B cell (primary cell): ENCODE measurements at places on chromosomes 12 and 14.
A peak's percentile ranks its signal among the peaks of the same experiment; 100 is the strongest.

GRCh38 chr12:125071456-125071855, 6.2 kb downstream of the AACS start:
- no peak for DNase-seq

DNA sequence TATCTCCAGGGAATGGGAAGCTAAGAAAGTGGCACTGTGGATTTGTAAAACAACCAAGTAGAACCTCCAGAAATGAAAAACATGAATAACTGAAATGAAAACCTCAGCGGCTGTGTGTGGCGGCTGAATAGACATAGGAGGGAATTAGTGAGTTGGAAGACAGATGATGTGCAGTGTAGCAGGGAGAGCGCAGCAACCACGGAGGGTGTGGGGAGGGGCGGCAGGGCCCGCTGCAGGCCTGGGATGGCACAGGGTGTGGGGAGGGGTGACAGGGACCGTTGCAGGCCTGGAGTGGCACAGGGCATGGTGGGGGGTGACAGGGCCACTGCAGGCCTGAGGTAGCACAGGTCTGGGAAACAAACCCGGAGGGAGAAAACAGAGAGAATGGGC, 51.1 kb downstream of the BEGAIN start:
- DNase-seq: no peak

- no peak for DNase-seq
These were observed 912.7 kb upstream of the LRFN5 start for GRCh38 chr14:40694023-40694422.

- DNase-seq: no peak
These were observed 1.3 kb downstream of the TMEM233 start for GRCh38 chr12:119594772-119595445.

DNA sequence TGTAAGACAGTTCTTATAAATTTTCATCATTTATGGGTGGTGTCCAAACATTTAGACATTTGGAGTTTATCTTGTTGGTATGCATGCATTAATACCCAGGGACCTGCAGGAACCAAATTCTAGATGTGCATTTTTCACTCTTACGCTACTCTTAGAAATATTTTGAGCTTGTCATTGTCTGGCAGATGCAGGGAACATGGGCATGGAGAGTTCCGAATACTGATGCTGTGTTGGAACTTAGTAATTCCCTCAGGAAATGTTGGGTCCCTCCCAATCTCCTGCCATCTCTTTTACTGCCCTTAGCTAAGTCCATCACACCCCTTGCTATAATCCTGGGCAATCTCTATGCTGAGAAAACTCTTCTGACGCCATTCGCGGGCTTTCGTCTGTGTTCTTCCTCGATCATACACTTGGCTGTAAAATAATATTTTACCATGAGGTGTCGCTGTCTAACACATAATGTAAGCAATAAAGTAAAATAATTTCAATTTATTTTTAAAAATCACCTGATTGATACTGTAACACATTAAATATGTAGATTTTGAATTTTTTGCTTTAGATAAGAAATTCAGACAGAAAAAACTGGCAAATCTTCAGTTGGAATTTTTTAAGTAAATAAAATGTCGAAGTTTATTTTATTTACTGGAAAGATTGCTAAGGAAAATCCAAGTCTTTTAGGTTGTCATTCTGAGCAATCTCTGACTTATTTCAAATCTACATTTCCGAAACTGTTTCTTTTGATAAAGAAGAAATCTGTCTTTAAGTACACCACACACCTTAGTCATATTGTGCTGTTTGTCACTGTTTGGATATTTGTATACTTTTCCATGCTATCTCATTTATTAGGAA, 304.1 kb upstream of the SSTR1 start:
- DNase-seq: no peak

DNA sequence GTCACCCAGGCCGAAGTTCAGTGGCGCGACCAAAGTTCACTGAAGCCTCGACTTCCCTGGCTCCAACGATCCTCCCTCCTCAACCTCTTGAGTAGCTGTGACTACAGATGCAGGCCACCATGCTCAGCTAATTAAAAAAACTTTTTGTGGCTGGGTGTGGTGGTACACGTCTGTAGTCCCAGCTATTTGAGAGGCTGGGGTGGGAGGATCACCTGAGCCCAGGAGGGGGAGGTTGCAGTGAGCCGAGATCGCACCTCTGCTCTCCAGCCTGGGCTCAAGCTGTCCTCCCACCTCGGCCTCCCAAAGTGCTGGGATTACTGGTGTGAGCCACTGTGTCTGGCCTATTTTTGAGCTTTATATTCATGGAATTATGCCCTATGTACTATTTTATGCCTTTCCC, 18.1 kb upstream of the RAD52 start:
- no peak for DNase-seq

DNA sequence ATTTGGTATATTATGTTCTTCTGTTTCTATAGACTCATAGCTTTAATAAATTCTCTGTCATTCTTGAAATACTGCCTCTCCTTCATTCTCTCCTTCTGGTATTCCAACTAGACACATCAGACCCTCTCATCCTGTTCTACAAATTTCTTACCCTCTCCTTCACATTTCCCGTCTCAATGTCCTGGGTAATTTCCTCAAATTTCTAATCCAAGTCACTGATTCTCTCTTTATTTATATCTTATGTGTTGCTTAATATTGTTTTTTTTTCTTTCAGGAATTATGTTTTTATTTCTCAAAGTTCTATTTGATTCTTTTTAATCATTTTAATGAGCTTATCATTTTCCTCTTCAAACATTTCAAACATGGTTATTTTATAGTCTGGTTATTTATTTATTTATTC, 94.0 kb downstream of the RALGAPA1 start:
- DNase-seq: no peak

DNA sequence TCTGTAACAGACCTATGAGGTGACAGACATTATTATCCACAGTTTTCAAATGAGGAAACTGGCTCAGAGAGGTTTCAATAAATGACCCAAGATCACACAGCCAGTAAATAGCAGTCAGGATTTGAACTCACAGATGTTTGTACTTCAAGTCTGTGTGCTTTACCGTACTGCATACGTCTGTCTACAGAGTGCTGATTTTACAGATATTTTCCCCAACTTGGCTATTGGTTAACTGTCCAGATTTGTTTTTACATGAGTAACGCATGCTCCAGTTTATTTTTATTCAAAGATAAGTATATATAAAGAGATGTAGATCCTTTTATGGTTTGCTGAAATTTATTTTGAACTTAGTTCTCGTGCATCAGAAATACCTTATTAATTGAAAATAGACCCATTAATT, 65.7 kb upstream of the SLC38A2 start:
- DNase-seq: no peak

DNA sequence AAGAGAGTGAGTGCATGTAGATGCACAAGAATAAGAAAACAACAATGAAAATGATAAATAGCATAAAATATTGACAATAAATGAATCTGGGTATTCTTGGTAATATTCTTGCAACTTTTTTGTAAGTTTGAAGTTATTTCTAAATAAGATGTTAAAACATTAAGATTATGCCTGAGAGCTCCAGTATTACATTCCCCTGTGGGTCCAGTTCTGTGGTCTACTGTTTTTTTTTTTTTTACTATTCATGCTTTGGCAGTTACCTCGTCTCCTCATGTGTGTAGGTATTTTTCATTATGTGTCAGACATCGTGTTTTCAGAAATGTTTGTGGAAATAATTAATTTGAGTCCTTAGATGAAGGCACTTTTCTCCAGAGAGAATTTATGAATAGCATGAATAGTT, 386.2 kb downstream of the AACS start:
- no peak for DNase-seq

DNA sequence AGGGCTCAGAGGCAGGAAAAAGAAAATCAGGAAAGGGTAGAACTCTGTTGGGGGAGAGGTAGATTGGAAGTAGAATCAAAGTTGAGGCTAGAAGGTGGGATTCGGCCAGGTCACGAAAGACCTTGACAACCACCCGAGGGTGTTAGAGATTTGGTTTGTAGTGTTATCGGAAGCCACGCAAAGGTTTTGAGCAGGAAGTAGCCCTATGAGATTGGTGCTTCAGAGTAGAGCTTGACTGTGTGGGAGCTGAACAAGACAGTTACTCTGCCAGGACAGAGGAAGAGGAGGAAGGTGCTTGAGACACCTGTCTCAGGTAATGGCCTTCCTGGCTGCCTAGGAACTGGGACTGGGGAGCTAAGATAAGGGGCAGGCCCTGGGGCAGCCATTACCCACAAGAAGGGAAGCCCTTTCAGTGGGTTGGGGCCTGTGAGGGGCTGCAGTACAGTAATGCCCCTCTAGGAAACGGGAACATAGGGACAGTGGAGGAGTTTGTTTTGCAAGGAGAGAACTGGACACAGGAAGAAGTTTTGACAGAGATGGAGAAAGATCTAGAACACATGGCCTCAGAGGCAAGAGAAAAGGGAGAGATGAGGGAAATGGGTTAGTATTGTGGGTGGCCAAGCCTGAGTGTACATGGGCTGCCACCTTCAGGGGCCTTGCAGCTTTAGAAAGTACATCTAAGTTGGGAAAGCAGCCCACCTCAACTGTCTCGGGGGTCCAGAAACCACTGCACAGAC, 73.5 kb downstream of the RIN3 start:
- no peak for DNase-seq

GRCh38 chr14:101620821-101621785, 59.8 kb downstream of the DIO3 start:
- no peak for DNase-seq

DNA sequence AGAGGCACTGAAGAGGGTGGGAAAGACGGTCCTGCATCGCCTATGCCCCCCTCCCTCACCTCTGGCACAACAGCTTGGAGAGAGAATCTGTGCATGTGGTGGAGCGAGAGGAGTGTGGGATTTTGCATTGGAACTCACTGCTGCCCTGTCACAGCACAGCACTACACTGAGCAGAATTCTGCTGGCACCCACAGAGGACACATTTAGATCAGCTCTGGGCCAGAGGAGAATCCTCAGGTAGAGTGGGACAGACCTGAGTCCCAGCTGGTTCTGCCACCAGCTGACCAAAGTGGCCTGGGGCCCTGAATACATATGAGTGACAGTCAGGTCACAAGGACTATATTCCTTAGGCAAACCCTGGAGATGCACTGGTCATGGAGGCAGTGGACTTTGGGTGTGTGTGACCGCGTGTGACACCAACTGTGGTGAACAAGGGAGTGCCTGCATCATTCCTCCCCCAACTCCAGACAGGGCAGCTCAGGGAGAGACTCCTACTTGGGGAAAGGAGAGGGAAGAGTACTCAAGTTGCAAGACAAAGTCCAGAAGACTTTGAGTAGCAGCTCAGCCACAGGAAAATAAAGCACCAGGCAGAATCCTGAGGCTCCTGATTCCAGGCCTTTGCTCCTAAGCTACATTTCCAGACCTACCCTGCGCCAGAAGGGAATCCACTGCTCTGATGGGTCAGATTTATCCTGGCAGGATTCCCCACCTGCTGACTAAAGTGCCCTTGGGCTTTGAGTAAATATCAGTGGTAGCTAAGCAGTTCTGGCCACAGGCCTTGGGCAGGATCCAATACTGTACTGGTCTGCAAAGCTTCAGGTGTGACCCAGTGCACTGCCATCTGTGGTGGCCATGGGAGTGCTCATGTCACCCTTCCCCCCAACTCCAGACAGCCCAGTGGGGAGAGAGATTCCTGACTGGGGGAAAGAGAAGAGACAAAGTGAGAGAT, 10.6 kb upstream of the ACOT1 start:
- DNase-seq: no peak

- DNase-seq: no peak
These were observed 5.9 kb downstream of the ZNF605 start for GRCh38 chr12:132949936-132950837.

DNA sequence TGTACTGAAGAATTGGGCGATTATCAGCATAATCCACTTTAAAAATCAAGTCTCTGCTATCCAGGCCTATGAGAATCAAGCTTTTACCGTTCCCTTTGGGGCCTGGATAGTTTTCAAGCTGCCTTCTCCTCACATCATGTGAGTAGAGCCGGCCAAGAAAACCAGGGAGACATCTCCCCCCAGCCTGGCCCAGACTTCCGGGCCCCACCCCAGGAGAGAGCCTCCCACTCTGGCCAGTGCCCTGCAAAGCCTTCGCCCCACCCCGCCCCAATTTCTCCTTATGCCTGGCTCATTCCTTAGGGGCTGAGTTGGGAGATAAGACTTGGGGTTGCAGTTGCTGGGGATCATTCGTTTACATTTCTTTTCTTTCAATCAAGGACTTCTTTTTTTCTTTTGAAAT, 1.4 kb upstream of the TMEM132C start:
- no peak for DNase-seq

- no peak for DNase-seq
These were observed 61.5 kb downstream of the PDE3A start for GRCh38 chr12:20429852-20430251.

DNA sequence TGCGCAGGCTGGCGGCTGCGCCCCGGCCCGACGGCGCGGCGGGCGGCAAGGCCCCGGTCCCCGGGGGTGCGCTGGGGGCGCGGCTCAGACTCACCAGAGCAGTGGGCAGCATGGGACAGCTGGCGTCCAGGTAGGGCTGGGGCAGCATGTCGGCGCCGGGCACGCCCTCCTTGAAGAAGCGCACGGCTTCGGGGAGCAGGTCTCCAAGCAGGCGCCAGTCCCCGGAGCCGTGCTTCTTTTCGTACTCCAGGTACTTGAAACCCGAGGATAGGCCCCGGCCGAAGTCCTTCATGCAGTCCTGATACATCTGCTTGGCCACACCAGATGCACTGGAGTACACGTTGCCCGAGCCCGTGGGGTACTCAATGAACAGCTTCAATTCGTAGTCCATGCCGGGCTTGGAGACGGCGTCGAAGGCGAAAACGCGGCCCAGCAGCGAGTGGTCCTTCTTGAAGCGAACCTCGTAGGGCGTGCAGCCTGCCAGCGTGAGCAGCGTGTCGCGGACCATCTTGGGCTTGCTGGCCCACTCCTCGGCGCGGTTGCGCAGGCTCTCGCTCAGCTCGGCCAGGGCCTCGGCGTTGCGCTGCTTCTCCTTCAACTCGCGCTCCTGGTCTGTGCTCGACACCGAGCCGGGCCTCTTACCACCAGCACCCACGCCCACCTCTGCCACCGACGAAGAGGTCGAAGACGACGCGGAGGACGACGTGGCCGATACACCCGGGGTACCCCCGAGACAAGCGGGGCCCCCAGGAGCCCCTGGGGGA, 2.2 kb downstream of the IRF2BPL start:
- DNase-seq: no peak

- peak; percentile 51 for DNase-seq
These were observed 751 bp upstream of the GPRC5A start for GRCh38 chr12:12890543-12891079.

GRCh38 chr14:98608071-98609060, 663.6 kb downstream of the BCL11B start:
- no peak for DNase-seq

DNA sequence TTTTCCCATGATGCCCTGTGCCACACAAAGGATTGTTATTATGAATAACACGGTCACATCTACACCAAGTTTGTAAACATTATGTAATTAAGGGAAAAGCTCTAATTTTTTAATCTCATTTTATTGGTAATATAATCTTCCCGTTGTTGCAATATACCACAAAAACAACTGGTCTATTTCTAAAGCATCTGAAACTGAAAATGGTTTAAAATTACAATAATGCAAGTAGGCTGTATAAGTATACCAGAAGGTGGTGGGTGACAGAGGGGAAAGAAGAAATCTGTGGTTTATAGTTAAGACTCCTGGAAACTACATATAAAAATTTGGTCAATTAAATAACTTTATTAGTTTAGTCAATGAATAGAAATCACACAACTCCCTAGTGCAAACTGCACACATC, 5.2 kb downstream of the DDHD1 start:
- DNase-seq: no peak
